ENCODE measurements at places on chromosomes 4 and X. TPM values are rescaled to one million over a fixed set of nuclear protein-coding genes. Genes with fewer than 3 reads are reported as not detected.

The KLB gene
- 23.2 TPM for total RNA-seq

The FAT4 gene
- 25.1 TPM for total RNA-seq

The MAGEA11 gene
- not detected for total RNA-seq

The NLRP2B gene
- total RNA-seq = 0.73 TPM

The ZDHHC15 gene
- 2.6 TPM for total RNA-seq

The NAT8L gene
- 2.9 TPM for total RNA-seq

DNA sequence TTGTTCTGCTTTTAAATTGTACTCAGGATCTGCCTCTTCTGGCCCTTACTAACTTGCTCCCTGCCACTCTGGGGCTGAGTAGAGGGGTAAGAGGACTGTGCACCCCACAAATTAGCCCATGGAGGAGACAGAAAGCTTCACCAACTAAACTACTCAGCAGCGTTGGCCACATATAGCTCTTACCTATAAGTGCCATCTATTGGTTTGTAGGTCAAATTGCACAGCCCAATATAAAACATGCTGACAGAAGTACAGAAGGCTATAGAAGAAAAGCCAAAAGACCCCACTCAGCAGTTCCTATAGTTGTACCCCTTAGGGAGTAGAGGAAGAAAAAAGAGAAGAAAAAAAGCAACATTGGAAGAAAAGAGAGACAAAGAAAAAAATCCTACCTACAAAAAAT, 341.2 kb upstream of the FMR1 start:
- no peak for DNase-seq
- H3K27me3 ChIP-seq = no peaks in the 10 kb centered on the region
- no peak overlapping the region for H3K4me3 ChIP-seq
- no peak overlapping the region for H3K27ac ChIP-seq
- H3K36me3 ChIP-seq = no peaks in the 10 kb centered on the region
- no peaks in the 10 kb centered on the region for H3K4me1 ChIP-seq

- no peaks in the 10 kb centered on the region for H3K36me3 ChIP-seq
- no peak overlapping the region for H3K4me3 ChIP-seq
- no peaks in the 10 kb centered on the region for H3K27me3 ChIP-seq
Measured at GRCh38 chr4:26302031-26302899, 18.5 kb upstream of the RBPJ start.

DNA sequence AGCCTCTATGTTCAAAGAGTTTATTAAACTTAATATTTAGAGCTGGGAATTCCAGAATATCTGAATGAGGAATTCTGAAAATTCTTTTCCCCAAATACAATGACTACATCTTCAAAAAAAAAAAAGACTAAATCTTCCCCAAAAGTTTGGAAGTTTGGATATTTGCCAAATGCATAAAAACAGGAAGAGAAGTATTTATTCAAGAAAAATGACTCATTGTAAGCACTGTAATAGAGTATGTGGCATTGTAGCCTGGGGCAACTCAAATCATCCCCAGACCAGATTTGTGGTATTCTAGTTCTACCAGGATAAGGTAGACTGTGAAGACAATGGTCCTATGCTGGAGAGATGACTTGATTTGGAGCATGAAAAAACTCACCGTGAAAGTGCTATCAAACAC, 78.5 kb upstream of the PDHA2 start:
- H3K4me1 ChIP-seq = no peaks in the 10 kb centered on the region
- H3K36me3 ChIP-seq = peaks cover 6% of the 10 kb centered on the region
- H3K4me3 ChIP-seq = no peak overlapping the region
- DNase-seq = no peak
- H3K27me3 ChIP-seq = no peaks in the 10 kb centered on the region

- peak; percentile 65 for DNase-seq
- no peaks in the 10 kb centered on the region for H3K27me3 ChIP-seq
- no peaks in the 10 kb centered on the region for H3K36me3 ChIP-seq
- peak overlapping the region; percentile 50 for H3K4me3 ChIP-seq
- H3K4me1 ChIP-seq = no peaks in the 10 kb centered on the region
- H3K27ac ChIP-seq = peak overlapping the region; percentile 69
Measured at GRCh38 chr4:159227984-159228383, 125.1 kb downstream of the RAPGEF2 start.

GRCh38 chrX:71253253-71254091, 468 bp downstream of the ZMYM3 start:
- H3K4me1 ChIP-seq = no peaks in the 10 kb centered on the region
- peak; percentile 57 for DNase-seq
- peak overlapping the region; percentile 94 for H3K27ac ChIP-seq
- no peaks in the 10 kb centered on the region for H3K27me3 ChIP-seq

DNA sequence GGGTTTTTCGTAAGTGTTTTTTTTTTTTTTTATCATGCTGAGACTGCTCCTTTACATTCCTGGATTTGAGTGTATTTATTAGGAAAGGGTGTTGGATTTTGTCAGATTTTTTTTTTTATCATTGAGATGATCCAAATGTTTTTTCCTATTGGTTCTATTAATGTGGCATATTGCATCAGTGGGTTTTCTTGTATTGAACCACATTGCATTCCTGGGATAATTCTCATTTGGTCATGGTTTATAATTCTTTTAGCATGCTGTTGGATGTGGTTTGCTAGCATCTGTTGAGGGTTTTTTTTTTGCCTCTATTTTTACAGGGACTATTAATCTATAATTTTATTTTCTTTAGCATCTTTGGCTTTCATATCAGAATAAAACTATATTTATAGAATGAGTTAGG, 28.8 kb downstream of the COL4A5 start:
- H3K4me3 ChIP-seq = no peak overlapping the region
- H3K27ac ChIP-seq = no peak overlapping the region
- H3K36me3 ChIP-seq = no peaks in the 10 kb centered on the region

DNA sequence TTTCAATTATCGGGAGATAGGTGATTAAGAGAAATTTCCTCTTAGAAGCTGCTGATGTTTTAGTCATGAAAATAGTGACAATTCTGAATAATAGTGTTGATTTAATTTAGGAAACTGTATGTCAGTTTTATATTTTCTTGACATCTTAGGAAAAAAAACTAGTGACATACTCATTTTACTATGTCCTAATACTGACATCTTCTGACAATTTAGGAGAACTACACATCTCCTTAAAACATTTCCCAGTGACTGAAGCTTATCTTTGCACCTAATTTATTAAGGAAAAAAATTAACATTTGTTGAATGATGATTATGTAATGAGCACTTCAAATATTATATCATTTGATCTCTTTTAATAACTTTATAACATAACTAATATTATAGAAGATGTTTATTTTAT, 42.0 kb upstream of the RBMXL3 start:
- no peaks in the 10 kb centered on the region for H3K27me3 ChIP-seq
- H3K4me3 ChIP-seq = no peak overlapping the region
- DNase-seq = no peak

DNA sequence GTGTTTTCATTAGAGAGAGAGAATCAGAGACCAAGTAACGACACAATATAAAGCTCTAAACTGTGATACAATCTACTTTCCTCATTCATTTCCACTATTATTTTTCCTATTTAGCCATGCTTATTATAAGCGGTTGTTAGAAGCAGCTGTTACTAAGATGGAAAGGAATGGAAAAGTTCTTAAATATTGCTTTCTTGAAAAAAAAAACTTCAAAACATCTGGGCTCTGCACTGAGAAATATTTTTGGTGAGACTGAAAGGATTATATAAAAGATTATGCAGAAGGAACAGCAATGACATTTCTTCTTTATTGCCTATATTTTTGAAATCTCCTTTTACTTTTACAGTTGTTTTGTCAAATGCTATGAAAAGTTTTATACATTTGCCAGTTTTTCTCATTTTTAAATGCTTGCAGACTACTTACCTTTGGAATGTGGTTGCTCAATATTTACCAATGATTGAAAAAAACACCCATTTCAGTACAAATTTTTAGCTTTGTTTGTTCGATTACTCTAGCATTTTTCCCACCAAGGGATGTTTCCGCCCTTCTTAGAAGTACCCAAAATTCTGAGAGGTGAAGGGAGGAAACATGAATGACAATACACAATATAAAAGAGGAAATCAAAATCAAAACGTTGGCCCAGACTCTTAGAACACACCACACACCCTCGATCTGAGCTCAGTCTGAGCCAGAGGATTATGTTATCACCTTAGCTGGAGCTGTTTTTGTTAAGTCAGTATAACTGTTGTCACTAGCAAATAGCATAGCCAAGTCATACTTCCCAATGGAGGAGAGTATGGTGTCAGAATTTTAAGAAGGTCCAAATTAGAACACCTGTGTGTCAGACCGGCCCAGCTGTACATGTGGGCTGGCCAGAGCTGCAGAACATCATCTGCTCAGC, 18.4 kb downstream of the DKK2 start:
- no peaks in the 10 kb centered on the region for H3K36me3 ChIP-seq
- no peak for DNase-seq
- no peaks in the 10 kb centered on the region for H3K27me3 ChIP-seq
- H3K4me3 ChIP-seq = no peak overlapping the region
- no peak overlapping the region for H3K27ac ChIP-seq
- H3K4me1 ChIP-seq = no peaks in the 10 kb centered on the region

- no peaks in the 10 kb centered on the region for H3K36me3 ChIP-seq
- peaks cover under 1% of the 10 kb centered on the region for H3K27me3 ChIP-seq
- no peak overlapping the region for H3K27ac ChIP-seq
- DNase-seq = no peak
- H3K4me3 ChIP-seq = no peak overlapping the region
Measured at GRCh38 chr4:3690551-3691152, 75.5 kb upstream of the ADRA2C start.

GRCh38 chr4:43163101-43163792, 270.7 kb downstream of the GRXCR1 start:
- no peaks in the 10 kb centered on the region for H3K36me3 ChIP-seq
- H3K27ac ChIP-seq = no peak overlapping the region
- H3K4me3 ChIP-seq = no peak overlapping the region
- no peaks in the 10 kb centered on the region for H3K27me3 ChIP-seq
- no peaks in the 10 kb centered on the region for H3K4me1 ChIP-seq

DNA sequence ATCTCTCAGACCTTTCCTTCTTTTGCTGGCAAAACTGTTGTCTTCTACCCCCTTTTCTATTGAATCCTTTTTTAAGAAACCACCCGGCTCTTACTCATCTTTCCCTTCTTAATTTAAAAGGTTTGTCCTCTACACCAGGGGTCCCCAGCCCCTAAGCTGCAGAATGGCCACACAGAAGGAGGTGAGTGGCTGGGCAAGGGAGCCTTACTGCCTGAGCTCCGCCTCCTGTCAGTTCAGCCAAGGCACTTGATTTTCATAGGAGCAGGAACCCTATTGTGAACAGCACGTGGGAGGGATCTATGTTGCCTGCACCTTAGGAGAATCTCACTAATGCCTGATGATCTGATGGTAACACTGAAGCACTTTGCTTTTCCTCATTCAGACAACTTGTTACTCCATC, 726.3 kb upstream of the INTU start:
- DNase-seq = no peak
- no peaks in the 10 kb centered on the region for H3K4me1 ChIP-seq
- H3K27me3 ChIP-seq = no peaks in the 10 kb centered on the region
- H3K27ac ChIP-seq = no peak overlapping the region

DNA sequence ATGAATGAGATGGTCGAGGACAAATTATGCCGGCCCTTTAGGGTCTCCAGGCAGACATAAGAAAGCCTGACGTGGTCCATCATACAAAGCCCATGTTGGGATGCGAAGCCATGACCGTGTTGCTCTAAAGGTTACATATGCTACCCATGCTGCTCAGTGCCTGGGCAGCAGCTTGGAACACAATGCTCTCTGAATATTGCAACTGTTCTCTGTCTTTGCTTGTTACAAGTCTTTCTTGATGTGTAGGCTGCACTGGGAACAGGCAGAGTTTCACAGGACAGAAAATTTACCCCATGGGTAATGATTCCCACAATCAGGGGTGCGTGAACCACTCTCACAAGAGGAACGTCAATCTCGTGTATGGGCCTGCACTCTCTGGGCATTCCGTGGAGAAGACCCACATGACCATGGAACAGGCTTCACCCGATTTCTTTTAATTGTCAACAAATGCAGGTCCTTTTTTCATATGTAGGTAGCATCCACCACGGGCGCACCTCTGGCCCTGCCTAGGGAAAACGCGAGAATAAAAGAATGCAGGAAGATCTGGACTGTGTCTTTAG, 66.3 kb downstream of the NBDY start:
- no peak overlapping the region for H3K27ac ChIP-seq
- no peak for DNase-seq
- H3K4me1 ChIP-seq = no peaks in the 10 kb centered on the region
- no peaks in the 10 kb centered on the region for H3K27me3 ChIP-seq
- no peak overlapping the region for H3K4me3 ChIP-seq

DNA sequence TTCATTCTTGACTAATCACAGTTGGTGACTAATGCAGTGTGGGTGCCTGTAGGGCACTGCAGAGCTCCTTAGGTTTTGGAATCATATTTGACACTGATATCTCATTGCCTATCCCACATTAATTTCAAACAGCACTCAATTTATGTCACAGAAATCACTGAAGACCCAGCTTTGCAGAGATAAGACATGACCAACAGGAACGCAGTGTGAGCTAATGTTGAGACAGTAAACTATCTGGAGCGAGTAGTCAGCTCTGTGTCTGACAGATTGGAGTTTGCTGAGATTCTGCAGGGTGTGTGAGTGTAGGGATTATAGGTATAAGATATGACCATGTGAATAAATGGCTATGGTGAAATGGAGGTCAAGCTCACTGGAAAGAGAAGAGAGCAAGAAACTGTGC, 1586.1 kb upstream of the AGA start:
- H3K27me3 ChIP-seq = no peaks in the 10 kb centered on the region
- no peak for DNase-seq
- H3K36me3 ChIP-seq = no peaks in the 10 kb centered on the region
- H3K4me1 ChIP-seq = no peaks in the 10 kb centered on the region
- H3K27ac ChIP-seq = no peak overlapping the region

GRCh38 chr4:177185151-177185550, 124.5 kb upstream of the NEIL3 start:
- H3K27me3 ChIP-seq = no peaks in the 10 kb centered on the region
- no peak for DNase-seq
- no peak overlapping the region for H3K27ac ChIP-seq

DNA sequence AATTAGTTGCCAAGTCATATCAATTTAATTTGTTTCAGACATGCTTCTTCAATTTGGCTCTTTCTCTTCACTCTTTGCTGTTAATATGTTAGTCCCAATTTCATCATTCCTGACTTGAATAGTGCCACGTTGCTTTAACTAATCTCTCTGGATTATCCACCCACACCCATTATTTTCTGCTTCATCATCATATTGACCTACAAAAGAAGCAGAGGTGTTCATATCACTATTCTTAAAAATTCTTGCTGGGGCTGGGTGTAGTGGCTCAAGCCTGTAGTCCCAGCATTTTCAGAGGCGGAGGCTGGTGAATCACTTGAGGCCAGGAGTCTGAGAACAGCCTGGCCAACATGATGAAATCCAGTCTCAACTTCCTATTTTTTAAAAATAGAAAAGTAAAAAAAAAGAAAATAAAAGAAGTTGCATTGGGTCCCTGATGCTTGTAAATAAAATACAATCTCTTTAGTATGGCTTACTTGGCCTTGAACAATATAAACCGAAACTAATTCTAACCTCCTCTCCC, 65.7 kb upstream of the KCNIP4 start:
- H3K27ac ChIP-seq = no peak overlapping the region
- no peaks in the 10 kb centered on the region for H3K27me3 ChIP-seq
- no peaks in the 10 kb centered on the region for H3K4me1 ChIP-seq
- no peaks in the 10 kb centered on the region for H3K36me3 ChIP-seq
- DNase-seq = no peak
- no peak overlapping the region for H3K4me3 ChIP-seq
